ENCODE measurements at places on chromosomes 12 and 14. TPM values are rescaled to one million over a fixed set of nuclear protein-coding genes. Genes with fewer than 3 reads are reported as not detected.
A peak's percentile ranks its signal among the peaks of the same experiment; 100 is the strongest.

DNA sequence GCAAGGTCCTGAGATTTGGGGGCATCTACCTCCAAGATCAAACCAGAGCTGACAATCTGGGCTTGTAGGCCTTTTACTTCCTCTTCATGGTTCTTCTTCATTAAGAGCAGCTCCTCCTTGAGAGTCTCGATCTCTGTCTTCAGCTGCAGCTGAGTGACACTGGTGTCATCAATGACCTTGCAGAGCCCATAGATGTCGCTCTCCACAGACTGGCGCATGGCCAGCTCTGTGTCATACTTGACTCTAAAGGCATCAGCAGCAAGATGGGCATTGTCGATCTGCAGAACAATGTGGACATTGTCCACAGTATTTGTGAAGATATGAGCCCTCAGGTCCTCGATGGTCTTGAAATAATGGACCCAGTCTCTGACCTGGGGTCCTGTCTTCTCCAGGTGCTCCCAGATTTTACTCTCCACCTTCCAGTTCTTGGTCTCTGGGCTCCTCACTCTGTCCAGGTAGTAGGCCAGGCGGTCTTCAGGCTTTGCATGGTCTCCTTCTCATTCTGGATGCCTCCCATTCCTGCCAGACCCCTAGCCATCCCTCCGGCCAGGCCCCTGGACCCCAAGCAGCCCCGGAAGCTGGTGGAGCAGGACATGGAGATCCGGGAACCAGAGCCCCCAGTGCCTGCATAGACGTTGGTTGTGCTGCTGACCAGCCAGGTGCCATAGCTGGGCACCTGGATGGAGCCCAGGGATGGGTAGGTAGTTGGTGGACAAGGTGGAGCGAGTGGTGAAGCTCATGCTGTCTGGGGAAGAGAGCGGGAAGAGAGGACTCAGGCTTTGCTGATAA, 141.0 kb downstream of the MSRB3 start:
- DNase-seq = no peak

DNA sequence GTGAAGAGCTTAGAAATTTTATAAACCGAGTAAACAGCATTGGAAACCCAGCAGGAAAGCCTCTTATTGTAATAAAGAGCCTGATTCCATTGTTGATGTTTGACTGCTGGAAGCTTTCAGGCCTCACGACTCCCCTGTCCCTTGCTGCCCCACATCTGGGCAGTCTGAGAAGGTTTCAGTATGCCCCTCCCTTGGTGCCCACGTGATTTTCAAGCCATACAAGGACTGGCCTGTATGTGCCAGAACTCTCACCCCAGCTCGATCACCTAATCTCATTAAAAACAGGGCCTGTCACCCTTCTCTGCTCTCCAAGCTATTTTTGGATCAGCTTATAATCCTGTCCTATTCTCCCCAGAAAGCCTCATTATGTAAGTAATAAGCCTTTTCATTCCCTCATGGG, 7.5 kb upstream of the PYROXD1 start:
- DNase-seq = no peak

DNA sequence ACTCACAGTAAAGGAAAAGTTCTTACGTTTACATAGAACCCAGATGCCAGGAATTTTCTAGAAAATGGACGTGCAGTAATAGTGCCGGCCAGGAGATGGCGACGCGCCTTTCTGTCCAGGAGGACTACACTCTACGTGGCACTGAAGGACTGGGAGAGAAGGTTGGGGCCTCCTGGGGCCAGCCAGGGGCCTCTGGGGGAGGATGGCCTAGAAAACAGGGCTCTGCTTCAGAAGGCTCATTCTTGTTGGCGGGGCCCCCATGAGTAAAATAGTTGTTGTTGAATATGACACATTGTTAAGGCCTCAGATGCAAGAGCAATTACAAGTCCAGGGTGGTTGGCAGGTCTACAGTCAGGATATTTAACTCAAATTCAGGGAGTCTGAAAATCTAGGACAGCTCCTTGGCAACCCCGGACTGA, 120.1 kb upstream of the MAX start:
- peak; percentile 59 for DNase-seq

GRCh38 chr14:91149462-91149861, 35.6 kb downstream of the DGLUCY start:
- no peak for DNase-seq

Gene CLEC9A
- 0.31 TPM for total RNA-seq

- no peak for DNase-seq
Measured at GRCh38 chr12:9642606-9643265, 26.8 kb upstream of the CLEC2D start.
